ENCODE measurements at places on chromosomes 3 and 15. TPM values are rescaled to one million over a fixed set of nuclear protein-coding genes. Genes with fewer than 3 reads are reported as not detected.

CGNL1 gene
- 20.9 TPM for total RNA-seq

ACVR2B gene
- 3.4 TPM for total RNA-seq

GORASP1 gene
- 27.5 TPM for total RNA-seq

GATA2 gene
- total RNA-seq = 12.4 TPM

MKRN2OS gene
- not detected for total RNA-seq

NUDT16 gene
- total RNA-seq = 13.7 TPM

MRAS gene
- total RNA-seq = 7.0 TPM

CHRFAM7A gene
- total RNA-seq = 2.9 TPM

TUSC2 gene
- 22.7 TPM for total RNA-seq

NOP10 gene
- total RNA-seq = 219 TPM

ROBO1 gene
- total RNA-seq = 22.9 TPM

WNT5A gene
- total RNA-seq = 0.09 TPM

GALNT15 gene
- 1.2 TPM for total RNA-seq

FBXL2 gene
- 13.7 TPM for total RNA-seq

ZNF620 gene
- total RNA-seq = 3.0 TPM

TUBGCP5 gene
- 18.7 TPM for total RNA-seq

IQCF5 gene
- total RNA-seq = not detected

SPSB4 gene
- not detected for total RNA-seq

MBNL1 gene
- total RNA-seq = 188 TPM

PRR23E gene
- not detected for total RNA-seq

LRRC34 gene
- total RNA-seq = 2.2 TPM

ISLR gene
- total RNA-seq = not detected

CASR gene
- total RNA-seq = not detected

ROPN1 gene
- not detected for total RNA-seq

CORO2B gene
- 2.7 TPM for total RNA-seq

SLC27A2 gene
- total RNA-seq = not detected

TBCCD1 gene
- total RNA-seq = 18.3 TPM

ATP10A gene
- total RNA-seq = 4.3 TPM

CCR4 gene
- 0.09 TPM for total RNA-seq

KNL1 gene
- 8.2 TPM for total RNA-seq

DPPA2 gene
- not detected for total RNA-seq

CDHR4 gene
- total RNA-seq = not detected

NMNAT3 gene
- 0.85 TPM for total RNA-seq

FAM81A gene
- total RNA-seq = under 0.01 TPM

SMCO1 gene
- not detected for total RNA-seq

CPLX3 gene
- total RNA-seq = not detected

CPEB1 gene
- not detected for total RNA-seq

HTR3E gene
- not detected for total RNA-seq

LRRC2 gene
- total RNA-seq = under 0.01 TPM

C3orf85 gene
- total RNA-seq = not detected

CHST2 gene
- total RNA-seq = 19.6 TPM

GPR62 gene
- under 0.01 TPM for total RNA-seq

FAM107A gene
- total RNA-seq = 5.4 TPM

BCL6 gene
- 4.0 TPM for total RNA-seq

SLC24A5 gene
- not detected for total RNA-seq

ASB14 gene
- not detected for total RNA-seq

ALDH1L1 gene
- 0.28 TPM for total RNA-seq

ANKRD28 gene
- total RNA-seq = 106 TPM

SERINC4 gene
- total RNA-seq = not detected

Data from endothelial cell of coronary artery (primary cell).